Progenitor cell of endocrine pancreas (in vitro differentiated cells): ENCODE measurements at places on chromosomes 11 and 22. TPM values are rescaled to one million over a fixed set of nuclear protein-coding genes. Genes with fewer than 3 reads are reported as not detected.

NAALAD2 gene
- total RNA-seq: 5.5 and 6.4 TPM in 2 replicates

TEX54 gene
- not detected in 2 replicates for total RNA-seq

OR8D4 gene
- total RNA-seq: 0.24 and 0.58 TPM in 2 replicates

APOBEC3B gene
- total RNA-seq: 10.1 and 12.6 TPM in 2 replicates

TMEM191B gene
- 2.2 and 3.3 TPM in 2 replicates for total RNA-seq

OSM gene
- not detected in 2 replicates for total RNA-seq

MMP11 gene
- total RNA-seq: 41.6 and 50.2 TPM in 2 replicates

CDC42EP1 gene
- total RNA-seq: 52.6 TPM in 2 replicates

OR2D2 gene
- total RNA-seq: 0.53 TPM in 1 of 2 replicates, not detected in the other

CST6 gene
- not detected in 2 replicates for total RNA-seq

MYBPC3 gene
- total RNA-seq: 0.10 and 0.22 TPM in 2 replicates

PDHX gene
- 39.9 and 42.4 TPM in 2 replicates for total RNA-seq

JHY gene
- total RNA-seq: 3.5 and 5.3 TPM in 2 replicates

TRPC6 gene
- 0.05 and 0.58 TPM in 2 replicates for total RNA-seq

CD3E gene
- total RNA-seq: not detected in 2 replicates

CHCHD10 gene
- total RNA-seq: 39.5 and 42.3 TPM in 2 replicates

PGA5 gene
- 0.60 and 0.69 TPM in 2 replicates for total RNA-seq

PIK3C2A gene
- 96.0 and 106 TPM in 2 replicates for total RNA-seq

FHIP1B gene
- total RNA-seq: 58.4 and 63.0 TPM in 2 replicates

TBX10 gene
- not detected in 2 replicates for total RNA-seq

MAJIN gene
- not detected in 2 replicates for total RNA-seq

CRYBA4 gene
- total RNA-seq: not detected in 2 replicates

C11orf42 gene
- total RNA-seq: not detected in 2 replicates

FIBIN gene
- total RNA-seq: 0.24 and 0.31 TPM in 2 replicates

TRIM49 gene
- not detected in 2 replicates for total RNA-seq

NRXN2 gene
- 0.17 and 0.60 TPM in 2 replicates for total RNA-seq

HIC2 gene
- 40.8 and 43.9 TPM in 2 replicates for total RNA-seq

MYO7A gene
- 5.3 and 5.7 TPM in 2 replicates for total RNA-seq

GLB1L3 gene
- not detected in 2 replicates for total RNA-seq

OR8B12 gene
- total RNA-seq: not detected in 2 replicates

EFEMP2 gene
- 84.9 and 90.5 TPM in 2 replicates for total RNA-seq

SLC37A2 gene
- 0.51 and 0.62 TPM in 2 replicates for total RNA-seq

DEFB131B gene
- total RNA-seq: not detected in 2 replicates

BTBD18 gene
- total RNA-seq: not detected in 2 replicates

ACTN3 gene
- 0.43 and 0.44 TPM in 2 replicates for total RNA-seq

HTR3A gene
- total RNA-seq: not detected in 2 replicates

CHST1 gene
- 0.31 and 0.36 TPM in 2 replicates for total RNA-seq

SLN gene
- total RNA-seq: 0.67 TPM in 1 of 2 replicates, not detected in the other

PKNOX2 gene
- total RNA-seq: 32.8 and 39.9 TPM in 2 replicates

PITPNB gene
- 72.6 and 74.4 TPM in 2 replicates for total RNA-seq

CREB3L1 gene
- total RNA-seq: 9.5 and 9.6 TPM in 2 replicates

AQP11 gene
- 2.2 and 2.3 TPM in 2 replicates for total RNA-seq

TREH gene
- total RNA-seq: not detected in 2 replicates

SCGB1C1 gene
- not detected in 2 replicates for total RNA-seq

TMEM86A gene
- total RNA-seq: 6.1 and 7.9 TPM in 2 replicates

IL17REL gene
- 0.10 TPM in 1 of 2 replicates, not detected in the other for total RNA-seq

SPA17 gene
- total RNA-seq: 12.0 and 13.6 TPM in 2 replicates

SMIM35 gene
- total RNA-seq: not detected in 2 replicates

B4GALNT4 gene
- 277 and 294 TPM in 2 replicates for total RNA-seq

SMTNL1 gene
- total RNA-seq: not detected in 2 replicates

YIF1A gene
- 61.7 and 64.6 TPM in 2 replicates for total RNA-seq

DEUP1 gene
- total RNA-seq: 1.7 TPM in 2 replicates

ZFTA gene
- total RNA-seq: 46.8 and 53.6 TPM in 2 replicates
